Activated CD4-positive, alpha-beta T cell treated with anti-CD3 and anti-CD28 coated beads, Interleukin-2, amount 50 U/mL, for 48 hours (primary cell): ENCODE measurements at places on chromosomes 6 and 20.

DNA sequence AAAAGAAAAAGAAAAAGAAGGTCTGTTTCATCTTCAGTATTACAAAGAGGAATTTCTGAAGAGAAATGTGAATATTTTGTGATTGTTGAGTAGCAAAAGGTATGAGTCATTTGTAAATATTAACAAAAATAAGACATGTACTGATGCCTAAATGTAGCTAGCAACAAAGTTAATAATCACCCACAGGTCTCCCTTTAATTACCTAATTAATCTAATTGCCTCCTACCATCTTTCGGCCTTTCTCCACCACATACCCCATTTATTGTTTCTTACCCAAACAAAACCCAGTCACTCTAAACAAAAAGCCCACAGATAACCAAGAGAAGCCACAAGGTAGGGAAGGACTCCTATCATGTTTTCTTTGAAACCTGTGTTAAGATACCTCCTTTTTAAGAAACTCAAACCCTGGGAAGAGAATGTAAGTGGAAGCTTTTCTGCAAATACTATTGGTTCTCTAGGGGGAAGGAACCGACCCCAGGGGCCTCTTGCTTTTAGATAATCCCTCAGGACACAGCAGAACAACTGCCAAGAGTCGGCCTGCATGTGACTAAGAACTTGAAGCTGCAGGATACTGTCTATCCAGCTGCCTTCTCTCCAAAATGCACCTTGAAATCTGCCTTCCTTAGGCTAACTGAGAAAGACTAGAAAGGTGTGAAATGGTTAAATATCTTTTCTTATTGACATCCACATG, 16.1 kb upstream of the STK38 start:
- no peak for DNase-seq

- DNase-seq: no peak
Measured at GRCh38 chr6:145267076-145267867, 468.0 kb downstream of the EPM2A start.

- DNase-seq: peak; percentile 6
Measured at GRCh38 chr6:137488150-137489045, 5.8 kb downstream of the OLIG3 start.

GRCh38 chr6:3900744-3901336, 51.7 kb downstream of the FAM50B start:
- no peak for DNase-seq

DNA sequence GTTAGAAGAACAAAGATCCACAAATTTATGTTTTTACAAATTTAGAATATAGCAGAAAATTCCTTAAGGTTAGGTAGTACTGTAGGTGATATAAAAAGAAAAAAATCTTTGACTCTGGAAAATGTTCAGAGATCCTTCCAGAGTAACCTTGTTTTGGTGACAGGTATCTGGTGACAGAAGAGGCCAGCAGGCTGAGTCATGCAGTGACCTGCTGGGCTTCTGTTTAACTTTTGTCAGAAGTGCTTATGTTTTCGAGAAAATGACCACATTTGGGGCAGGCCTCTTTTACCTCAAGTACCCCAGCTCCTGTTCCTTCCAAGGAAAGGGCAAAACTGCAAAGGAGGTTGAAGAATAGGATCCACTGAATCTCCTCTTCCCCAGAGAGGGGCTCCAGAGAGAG, 10.5 kb upstream of the CLDN20 start:
- DNase-seq: no peak

GRCh38 chr20:22700367-22700766, 116.0 kb upstream of the FOXA2 start:
- DNase-seq: no peak

GRCh38 chr20:62437496-62437895, 10.2 kb upstream of the RBBP8NL start:
- no peak for DNase-seq

DNA sequence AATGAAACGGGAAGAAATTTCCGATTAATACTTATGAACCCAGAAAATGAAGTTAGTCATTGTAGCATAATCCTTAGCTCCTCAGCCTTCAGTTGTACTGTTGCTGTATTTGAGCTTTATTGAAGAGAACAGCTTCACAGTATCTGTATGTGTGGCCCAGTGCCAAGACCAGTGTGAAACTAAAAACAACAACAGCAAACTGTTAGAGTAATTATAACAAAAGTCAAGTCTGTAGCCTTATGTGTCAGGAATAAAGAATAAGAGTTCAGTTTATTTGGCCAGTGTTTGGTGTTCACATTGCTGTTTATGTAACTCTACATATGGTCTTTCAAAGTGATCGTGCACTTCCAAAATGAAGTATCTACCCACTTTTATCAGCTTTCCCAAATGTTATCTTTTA, 70.9 kb downstream of the ARID1B start:
- no peak for DNase-seq

DNA sequence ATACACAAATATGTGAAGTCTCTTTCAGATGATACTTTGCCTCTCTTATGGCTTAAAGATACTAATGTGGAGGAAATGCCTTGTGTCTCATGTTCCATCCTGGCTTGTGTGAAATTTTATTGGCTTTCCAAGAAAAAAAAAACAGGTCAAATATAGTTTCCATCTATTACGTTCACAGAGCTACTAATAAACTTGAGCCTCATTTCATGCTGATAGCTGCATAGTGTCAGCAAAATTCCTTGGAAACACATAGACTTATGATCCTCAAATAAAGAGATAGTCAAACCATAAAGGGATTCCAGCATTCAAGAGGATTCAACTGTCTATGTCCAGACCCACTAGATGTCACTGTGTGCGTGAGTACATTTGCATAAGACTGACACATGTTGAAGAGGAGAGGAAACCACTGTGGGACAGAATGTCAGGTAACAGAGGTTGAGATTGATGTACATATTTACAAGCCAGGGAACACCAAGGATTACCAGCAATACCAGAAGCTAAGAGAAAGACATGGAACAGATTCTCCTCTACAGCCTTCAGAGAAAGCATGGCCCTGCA, 266.6 kb downstream of the COL12A1 start:
- no peak for DNase-seq

DNA sequence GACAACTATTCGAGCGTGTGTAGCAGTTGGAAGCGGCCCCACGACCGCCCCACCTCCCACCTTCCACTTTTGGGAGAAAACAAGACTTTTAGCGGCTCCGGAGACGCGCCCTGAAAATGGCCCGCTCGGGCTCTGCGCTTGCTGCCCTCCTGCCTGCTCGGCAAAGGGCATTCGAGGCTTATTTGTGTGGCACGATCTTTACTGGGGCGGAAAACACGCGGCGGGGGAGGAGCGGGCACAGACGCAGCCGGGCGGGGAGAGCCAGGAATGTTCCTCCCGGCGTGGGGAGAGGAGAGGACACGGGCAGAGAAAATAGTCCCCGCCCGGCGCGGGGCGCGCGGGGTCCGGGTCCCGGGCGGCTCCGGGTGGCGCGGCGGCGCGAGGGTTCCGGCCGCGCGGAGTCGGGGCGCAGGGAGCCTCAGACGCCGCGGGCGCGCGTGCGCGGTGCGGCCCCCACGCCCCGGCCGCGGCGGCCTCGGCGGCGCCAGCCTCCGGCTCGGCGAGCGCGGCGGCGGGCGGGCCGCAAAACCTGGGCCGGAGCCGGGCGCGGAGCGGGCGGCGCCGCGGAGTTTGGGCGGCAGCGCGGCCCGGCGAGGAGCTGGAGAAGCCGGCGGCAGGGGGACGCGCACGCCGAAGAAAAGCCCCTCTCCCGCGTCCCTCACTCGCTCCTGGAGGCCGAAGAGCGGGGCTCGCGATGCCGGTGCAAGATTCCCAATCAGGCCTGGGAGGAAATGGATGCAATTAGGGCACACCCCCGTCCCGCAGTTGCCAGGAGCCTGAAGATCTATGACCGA, 90.0 kb upstream of the ARID1B start:
- DNase-seq: peak; percentile 72

DNA sequence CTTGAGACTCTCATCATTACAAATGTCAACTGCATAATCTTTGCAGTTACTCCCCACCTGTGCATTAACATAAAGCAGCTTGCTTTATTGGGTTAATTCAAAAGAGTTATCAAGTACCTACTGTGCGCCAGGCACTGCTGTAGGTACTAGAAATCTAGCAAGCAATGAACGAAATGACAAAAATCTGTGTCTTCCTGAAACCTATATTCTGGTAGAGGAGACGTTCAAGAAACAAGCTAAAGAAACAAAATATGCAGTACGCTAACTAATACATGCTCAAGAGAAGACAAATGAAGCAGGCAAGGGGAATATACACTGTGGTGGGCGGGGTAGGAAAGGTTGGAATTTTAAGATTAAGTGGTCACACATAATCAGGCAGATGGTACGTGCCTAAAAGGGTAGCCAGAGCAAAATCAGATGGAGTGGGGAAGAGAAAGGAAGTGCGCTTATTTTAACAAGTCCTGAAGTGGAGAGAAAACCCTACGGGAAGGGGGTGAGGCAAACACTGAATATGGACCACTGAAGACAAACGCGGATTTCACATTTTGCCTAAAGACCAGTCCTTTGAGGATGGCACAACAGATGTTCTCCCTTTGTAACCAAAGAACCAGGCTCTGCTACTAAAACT, 1.2 kb downstream of the ELOVL2 start:
- no peak for DNase-seq

DNA sequence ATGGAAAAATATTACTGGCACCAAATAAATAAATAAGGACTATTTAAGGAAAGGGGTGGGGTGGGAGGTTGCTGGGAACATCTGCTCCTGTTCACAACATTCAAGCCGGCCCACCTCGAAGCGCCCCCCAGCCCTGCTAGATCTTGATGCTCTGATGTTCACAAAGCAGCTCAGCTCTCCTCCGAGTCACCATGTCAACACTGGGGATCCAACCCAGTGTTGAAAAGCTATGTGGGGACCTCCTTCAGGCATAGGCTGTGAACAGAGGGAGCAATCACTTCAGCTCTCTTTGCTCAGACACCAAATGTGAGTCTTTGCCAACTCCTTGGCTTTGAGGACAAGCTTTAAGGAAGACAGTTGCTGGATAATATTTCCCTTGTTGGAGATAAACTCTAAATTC, 176.8 kb upstream of the NT5E start:
- no peak for DNase-seq

DNA sequence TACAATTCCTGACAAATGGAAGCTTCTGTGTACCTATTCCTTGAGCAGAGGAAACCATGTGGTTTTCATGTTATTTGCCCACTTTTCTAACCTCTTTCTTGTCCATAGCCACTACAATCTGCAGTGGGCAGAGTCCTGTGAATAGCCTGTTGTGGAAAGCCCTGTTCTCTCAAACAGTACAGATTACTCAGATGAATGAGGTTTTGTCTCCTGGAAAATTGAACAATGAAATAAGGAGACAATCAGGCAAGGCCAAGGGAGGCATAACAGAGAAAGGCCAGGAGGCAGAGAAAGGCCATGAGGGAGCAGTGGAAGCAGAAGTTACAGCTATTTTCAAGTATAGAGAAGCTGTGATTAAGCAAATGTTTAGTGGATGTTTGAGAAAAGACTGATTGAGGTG, 189.3 kb downstream of the GRIK2 start:
- DNase-seq: no peak

GRCh38 chr20:45407783-45408645, at the start of gene DBNDD2:
Gene DBNDD2, plus strand, starts transcription at chr20:45408289. Its CDS starts 179 bp downstream, at chr20:45408468.
- no peak for DNase-seq

GRCh38 chr20:38269040-38269439, 8.5 kb upstream of the KIAA1755 start:
- no peak for DNase-seq

GRCh38 chr20:58109918-58110635, 118.4 kb downstream of the ANKRD60 start:
- DNase-seq: no peak

DNA sequence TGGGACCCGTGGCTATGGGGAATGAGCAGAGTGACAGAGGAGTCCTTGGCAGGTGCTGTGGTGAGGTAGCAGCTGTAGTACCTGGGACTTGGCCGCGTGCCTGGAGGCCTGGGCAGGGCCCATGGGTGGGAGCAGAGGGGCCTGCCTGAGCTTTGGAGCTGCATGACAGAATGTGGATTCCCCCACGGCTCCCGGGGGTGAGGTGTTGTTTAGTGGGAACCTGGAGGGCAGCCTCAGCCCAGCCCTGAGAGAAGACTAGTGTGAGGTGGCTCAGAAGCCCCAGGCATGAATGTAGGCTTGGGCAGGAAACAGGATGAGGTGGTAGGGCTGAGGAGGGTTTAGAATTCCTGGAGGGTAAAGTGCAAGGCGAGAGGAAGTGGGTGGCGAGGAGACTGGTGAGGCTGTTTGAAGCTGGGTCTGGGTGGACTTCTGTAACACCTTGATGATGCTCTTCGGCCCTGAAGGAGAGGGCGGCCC, 86.5 kb upstream of the SCP2D1 start:
- no peak for DNase-seq

- no peak for DNase-seq
Measured at GRCh38 chr20:51607170-51607569, 64.7 kb upstream of the NFATC2 start.

DNA sequence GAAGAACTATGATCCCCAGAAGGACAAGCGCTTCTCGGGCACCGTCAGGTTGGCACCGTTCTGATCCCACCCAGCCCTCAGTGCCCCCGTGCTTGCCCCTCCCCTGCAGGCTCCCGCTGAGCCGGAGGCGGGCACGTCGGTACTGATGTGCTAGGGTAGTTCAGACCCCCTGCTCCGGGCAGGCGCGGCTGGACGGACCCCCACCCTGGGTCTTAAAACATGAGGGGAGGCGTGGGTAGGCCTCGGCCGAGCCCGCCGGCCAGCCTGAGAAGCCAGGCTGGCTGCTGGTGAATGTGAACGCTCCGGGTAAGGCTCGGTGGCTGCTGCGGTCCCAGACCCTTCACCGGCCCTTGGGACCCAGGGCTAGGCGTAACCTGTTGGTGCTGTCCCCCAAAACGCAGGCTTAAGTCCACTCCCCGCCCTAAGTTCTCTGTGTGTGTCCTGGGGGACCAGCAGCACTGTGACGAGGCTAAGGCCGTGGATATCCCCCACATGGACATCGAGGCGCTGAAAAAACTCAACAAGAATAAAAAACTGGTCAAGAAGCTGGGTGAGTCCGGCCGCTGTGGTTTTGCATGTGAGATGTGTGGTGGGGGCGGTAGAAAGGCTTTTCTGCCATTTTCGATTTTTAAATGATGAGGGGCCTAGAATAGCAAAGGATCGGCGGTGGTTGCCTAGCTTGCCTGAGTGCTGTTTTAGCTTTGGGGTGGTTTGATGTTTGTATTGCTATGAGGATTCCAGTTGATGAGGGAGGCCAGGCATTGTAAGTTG, 964 bp downstream of the RPL10A start:
- peak; percentile 44 for DNase-seq

- DNase-seq: no peak
Measured at GRCh38 chr6:78533426-78533825, 333.9 kb upstream of the IRAK1BP1 start.

DNA sequence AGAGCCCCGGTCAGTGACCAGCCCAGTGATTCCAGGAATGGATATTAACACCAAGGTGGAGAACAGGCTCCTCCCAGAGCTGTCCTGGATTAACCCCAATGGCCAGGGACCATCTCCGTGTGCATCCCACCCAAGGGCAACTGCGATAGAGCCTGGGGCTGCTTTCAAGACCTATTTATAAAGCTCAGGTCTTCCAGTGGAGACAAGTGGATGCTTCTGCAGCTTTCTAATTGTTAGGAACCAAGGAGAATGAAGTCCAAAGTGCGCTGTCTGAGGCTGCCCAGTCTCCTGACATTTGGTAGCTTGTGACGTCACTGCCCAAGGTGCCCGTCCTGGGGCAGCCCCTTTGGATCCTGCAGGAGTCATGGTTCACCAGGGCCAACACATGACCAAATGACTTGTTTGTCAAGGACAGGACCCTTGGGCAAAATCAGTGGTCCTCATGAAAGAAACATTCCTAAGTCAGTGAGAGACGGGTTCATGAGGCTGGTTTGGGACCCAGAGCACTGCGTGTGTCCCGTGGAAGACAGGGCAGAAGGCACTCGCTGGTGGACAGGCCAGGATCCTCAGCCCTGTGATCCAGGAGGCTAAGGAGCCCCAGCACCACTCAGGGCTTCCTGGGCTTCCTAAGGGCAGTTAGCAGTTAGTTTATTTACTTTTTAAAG, 174.9 kb downstream of the ANKRD60 start:
- DNase-seq: no peak

GRCh38 chr6:144675231-144675861, 390.2 kb downstream of the UTRN start:
- DNase-seq: peak; percentile 51
